NCI-H2171 (cell line): ENCODE measurements at places on chromosomes 7 and 10.

DNA sequence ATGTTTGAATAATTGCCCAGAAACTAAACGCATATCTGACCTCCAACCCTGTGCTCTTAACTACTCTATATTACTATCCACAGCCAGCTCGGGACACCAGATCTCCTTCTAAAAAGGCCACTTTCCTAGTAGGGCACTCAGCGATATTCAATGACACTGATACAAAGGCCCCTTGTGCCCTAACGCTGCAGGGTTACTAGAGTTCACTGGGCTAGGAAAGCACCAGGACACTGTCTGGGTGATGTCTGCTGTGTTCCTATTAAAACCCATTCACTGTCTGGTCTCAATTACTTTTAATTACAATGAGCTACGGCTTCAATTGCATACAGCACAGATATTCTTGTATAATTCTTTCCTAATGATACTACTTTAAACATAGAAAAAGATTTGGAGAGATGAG is 91.7 kb downstream of the SORCS1 start:
- no peak for DNase-seq

DNA sequence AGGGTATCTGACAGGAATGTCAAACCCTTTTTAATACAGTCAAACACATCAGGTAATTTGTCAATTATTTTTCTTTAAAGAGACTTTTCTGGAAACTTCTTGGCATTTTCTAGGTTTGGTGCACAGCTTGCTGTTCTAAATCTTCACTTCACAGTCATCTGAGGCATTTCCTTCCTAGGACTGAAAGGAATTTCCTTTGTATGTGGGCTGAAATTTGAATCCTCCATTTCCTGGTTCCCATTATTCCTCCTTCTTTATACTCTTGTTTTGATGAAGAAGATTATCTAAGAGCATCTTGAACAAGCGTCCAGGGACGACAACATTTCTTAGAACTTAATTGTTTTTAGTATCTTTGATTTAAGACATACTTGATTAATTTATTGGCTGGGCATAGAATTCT is 24.9 kb downstream of the CALD1 start:
- DNase-seq, result no peak

- DNase-seq, result no peak
Observed at GRCh38 chr10:132077091-132077490, 11.3 kb downstream of the JAKMIP3 start.

DNA sequence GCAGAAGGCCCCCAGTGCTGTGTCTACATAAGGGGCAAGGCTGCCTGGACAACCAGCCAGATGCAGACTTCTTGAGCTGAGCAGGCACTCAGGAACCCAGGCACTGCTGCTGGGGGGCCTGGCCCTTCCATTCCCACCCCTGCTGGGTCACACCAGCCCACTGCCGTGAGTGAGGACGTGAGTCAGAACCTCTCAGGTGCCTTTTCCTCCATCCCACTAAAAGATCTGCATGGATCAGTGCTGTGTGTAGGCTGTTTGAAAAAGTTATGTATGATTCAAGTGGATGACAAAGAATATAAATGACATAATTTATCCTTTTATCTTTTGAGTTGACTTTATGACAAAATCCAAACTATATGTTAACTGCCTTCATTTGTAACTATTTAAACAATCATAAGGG is 499.3 kb downstream of the INHBA start:
- no peak for DNase-seq
